Common myeloid progenitor, CD34-positive (primary cell): ENCODE measurements at places on chromosomes 2 and 18.
A peak's percentile ranks its signal among the peaks of the same experiment; 100 is the strongest.

DNA sequence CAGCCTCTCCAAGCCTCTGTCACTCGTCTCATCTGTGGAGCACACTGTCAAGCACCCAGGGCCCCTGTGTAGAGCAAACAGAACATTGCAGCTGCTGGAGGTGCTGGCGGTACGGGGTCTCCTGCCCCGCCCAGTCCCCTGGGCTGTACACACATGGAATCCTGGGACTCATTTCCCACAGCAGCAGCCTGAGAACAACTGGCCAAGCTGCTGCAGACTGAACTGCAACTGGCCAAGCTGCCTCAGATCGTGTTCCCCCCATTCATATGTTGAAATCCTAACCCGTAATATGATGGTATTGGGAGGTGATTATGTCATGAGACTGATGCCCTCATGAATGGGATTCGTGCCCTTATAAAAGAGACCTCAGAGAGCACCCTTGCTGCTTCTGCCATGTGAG lies 130.5 kb downstream of the NCK2 start:
- no peak overlapping the region for H3K4me3 ChIP-seq
- DNase-seq: no peak
- no peaks in the 10 kb centered on the region for H3K4me1 ChIP-seq
- peaks cover 35% of the 10 kb centered on the region for H3K36me3 ChIP-seq
- no peak overlapping the region for H3K27ac ChIP-seq

GRCh38 chr2:28085201-28085600 lies 194.7 kb downstream of the BABAM2 start:
- no peaks in the 10 kb centered on the region for H3K27me3 ChIP-seq
- H3K36me3 ChIP-seq: no peaks in the 10 kb centered on the region
- DNase-seq: no peak
- no peak overlapping the region for H3K27ac ChIP-seq

DNA sequence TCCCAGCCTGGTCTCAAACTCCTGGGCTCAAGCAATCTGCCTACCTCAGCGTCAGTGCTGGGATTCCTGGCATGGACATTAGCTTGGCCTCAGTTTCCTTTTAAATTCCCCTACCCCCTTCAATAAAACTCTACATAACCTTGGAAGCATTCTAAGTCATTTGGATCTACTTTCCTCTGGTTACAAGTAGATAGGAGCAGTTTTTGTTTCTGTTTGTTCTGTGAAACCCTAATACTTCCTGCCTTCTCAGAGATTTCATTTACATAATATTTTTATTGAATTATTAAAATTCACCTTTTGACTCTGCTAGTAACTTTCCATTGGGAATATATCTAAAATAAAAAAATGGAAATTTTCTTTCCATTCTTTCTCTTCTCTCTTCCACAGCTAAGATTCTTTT lies 25.9 kb downstream of the GIGYF2 start:
- H3K27me3 ChIP-seq: no peaks in the 10 kb centered on the region
- DNase-seq: no peak
- no peak overlapping the region for H3K4me3 ChIP-seq
- no peak overlapping the region for H3K27ac ChIP-seq

DNA sequence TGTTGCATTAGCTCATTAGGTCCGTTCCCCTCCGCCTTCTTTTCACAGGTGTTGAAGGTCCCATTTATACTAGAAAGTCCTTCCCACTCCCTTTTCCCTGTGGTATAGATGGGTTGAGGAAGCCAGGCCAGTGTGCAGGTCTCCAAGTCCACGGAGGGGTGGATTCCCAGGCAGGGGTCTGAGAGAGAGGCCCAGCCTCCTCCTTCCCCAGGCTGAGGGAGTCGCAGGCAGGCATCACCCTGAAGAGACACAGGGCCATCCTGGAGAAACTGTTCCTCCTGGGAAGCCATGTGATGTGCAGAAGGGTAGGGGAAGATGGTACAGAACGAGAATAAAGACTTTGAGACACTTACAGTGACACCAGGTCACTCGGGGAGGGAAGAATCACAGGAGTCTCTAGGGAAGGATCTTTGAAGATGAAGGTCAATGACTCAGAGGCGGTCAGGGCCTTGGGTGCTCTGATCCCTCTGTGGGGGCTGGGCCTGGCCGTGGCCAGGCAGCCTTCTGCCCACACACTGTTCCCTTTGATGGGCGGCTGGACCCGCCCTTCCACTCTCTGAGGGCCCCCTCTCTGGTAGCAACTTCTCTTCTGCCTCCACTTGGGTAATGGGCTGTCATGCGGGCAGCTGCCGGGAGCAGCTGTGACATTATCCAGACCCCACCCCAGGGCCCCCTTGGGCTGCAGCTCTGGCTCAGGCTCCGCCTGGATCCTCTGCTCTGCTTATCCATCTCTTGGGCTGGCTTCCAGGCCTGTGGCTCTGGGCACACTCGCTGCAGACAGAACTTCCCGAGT lies 45.1 kb downstream of the RHOB start:
- H3K4me3 ChIP-seq: no peak overlapping the region
- no peaks in the 10 kb centered on the region for H3K36me3 ChIP-seq
- DNase-seq: no peak
- no peaks in the 10 kb centered on the region for H3K27me3 ChIP-seq
- H3K27ac ChIP-seq: no peak overlapping the region

- no peak for DNase-seq
- H3K27ac ChIP-seq: no peak overlapping the region
- no peaks in the 10 kb centered on the region for H3K36me3 ChIP-seq
- no peaks in the 10 kb centered on the region for H3K4me1 ChIP-seq
- H3K4me3 ChIP-seq: no peak overlapping the region
- no peaks in the 10 kb centered on the region for H3K27me3 ChIP-seq
These were observed 4.5 kb downstream of the SLC14A1 start for GRCh38 chr18:45728336-45729010.

GRCh38 chr2:117856415-117857210 lies 42.1 kb downstream of the DDX18 start:
- peaks cover 3% of the 10 kb centered on the region for H3K27me3 ChIP-seq
- no peak overlapping the region for H3K4me3 ChIP-seq
- no peak overlapping the region for H3K27ac ChIP-seq
- no peak for DNase-seq
- H3K36me3 ChIP-seq: no peaks in the 10 kb centered on the region

GRCh38 chr2:16523711-16524110 lies 141.9 kb downstream of the CYRIA start:
- no peaks in the 10 kb centered on the region for H3K4me1 ChIP-seq
- no peak for DNase-seq
- H3K27ac ChIP-seq: no peak overlapping the region
- H3K4me3 ChIP-seq: no peak overlapping the region

- peaks cover 18% of the 10 kb centered on the region for H3K4me1 ChIP-seq
- H3K27me3 ChIP-seq: no peaks in the 10 kb centered on the region
- H3K4me3 ChIP-seq: no peak overlapping the region
- no peak overlapping the region for H3K27ac ChIP-seq
- peak; percentile 45 for DNase-seq
- H3K36me3 ChIP-seq: no peaks in the 10 kb centered on the region
These were observed 69.6 kb downstream of the APLF start for GRCh38 chr2:68537011-68537410.

DNA sequence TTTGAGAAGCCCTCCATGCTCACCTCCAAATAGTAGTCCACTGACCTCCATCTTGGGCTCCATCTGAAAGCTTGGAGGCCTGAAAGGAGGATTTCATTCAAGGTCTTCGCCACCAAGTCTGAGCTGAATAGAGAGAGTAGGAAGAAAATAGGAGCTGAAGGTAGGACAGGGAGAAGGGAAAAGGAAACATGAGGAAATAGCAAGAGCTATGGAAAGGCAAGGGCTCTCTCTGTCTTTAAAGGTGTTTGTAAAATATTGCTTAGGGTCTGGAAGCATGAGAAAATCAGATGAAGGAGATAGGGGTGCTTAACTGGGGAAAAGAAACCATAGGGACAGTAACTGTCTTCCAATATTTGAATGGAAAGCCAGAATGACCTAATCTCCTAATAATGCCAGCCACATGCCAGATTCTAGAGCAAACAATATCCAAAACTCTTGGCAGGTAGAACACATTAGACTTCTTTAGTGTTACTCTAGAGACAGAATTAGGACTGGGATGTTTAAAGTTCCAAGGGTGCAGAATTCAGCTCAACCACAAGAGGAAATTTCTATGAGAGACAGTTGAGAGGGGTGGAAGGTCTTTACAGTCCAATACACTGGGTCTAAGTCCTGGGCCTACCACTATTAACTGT lies 67.4 kb downstream of the NAB1 start:
- peaks cover 2% of the 10 kb centered on the region for H3K4me1 ChIP-seq
- no peaks in the 10 kb centered on the region for H3K27me3 ChIP-seq
- no peaks in the 10 kb centered on the region for H3K36me3 ChIP-seq
- H3K4me3 ChIP-seq: no peak overlapping the region
- H3K27ac ChIP-seq: no peak overlapping the region

DNA sequence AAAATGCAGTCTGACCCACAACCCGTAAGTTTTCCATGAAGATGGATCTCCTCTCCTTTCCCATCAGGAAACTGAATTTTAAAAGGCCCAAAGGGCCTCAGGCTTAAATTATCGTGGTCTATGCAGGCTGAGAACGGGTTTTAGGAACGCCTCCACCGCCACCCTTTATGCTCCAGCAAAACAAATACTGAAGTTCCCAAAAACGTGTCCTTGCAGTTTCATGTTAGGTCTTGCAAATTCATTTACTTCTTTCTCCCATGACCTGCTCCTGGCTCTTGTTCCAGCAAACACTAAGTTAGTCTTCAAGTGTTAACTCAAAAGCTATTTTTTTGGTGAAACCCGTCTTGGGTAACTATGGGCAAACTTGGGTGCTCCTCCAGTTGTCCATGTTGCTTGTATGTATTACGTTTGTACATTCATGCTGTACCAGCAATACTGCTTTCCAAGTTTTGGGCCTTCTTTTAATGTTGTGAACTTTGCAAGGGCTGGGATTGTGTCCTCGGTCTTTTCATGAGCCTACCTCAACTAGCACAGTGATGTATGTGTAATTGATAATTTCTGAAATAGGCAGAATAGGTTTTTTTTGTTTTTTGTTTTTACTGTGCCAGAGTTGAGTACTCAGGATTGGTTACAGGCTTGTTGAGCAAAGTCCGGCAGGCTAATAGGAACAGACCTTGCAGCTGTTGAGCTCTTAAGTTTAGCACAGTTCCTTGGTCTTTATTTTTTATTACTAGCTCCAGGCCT lies 1.8 kb upstream of the RNF149 start:
- H3K27ac ChIP-seq: no peak overlapping the region
- no peak overlapping the region for H3K4me3 ChIP-seq
- H3K27me3 ChIP-seq: no peaks in the 10 kb centered on the region
- no peak for DNase-seq
- H3K36me3 ChIP-seq: peaks cover 9% of the 10 kb centered on the region

DNA sequence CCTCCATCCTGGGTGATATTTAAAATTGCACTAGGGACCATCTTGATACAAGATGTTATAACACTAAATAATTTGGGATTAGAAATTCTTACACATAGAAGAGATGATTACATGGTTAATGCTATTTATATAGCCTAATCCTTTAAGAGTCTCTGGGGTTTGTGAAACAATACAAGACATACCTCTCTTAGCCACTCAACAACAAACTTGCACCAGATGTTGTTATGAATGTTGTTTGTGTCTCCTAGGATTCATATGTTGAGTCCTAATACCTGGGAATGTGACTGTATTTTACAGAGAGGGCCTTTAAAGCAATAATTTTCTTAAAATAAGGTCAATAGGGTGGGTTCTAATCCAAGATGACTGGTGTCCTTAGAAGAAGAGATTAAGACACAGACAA lies 678.3 kb downstream of the NYAP2 start:
- H3K4me1 ChIP-seq: no peaks in the 10 kb centered on the region
- H3K27ac ChIP-seq: no peak overlapping the region
- no peaks in the 10 kb centered on the region for H3K27me3 ChIP-seq
- no peaks in the 10 kb centered on the region for H3K36me3 ChIP-seq

DNA sequence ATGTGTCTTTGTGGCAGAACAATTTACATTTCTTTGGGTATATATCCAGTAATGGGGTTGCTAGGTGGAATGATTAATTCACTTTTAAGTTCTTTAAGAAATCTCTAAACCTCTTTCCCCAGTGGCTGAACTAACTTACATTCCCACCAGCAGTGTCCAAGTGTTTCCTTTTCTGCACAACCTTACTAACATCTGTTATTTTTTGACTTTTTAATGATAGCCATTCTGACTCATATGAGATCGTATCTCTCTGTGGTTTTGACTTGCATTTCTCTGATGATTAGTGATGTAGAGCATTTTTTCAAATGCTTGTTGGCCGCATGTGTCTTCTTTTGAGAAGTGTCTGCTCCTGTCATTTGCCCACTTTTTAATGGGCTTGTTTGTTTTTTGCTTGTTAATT lies 43.1 kb upstream of the PTH2R start:
- H3K4me1 ChIP-seq: peaks cover 24% of the 10 kb centered on the region
- no peak overlapping the region for H3K4me3 ChIP-seq

- H3K27ac ChIP-seq: no peak overlapping the region
- DNase-seq: no peak
- no peaks in the 10 kb centered on the region for H3K36me3 ChIP-seq
- no peak overlapping the region for H3K4me3 ChIP-seq
These were observed 103.5 kb upstream of the TRIB2 start for GRCh38 chr2:12613137-12613835.

DNA sequence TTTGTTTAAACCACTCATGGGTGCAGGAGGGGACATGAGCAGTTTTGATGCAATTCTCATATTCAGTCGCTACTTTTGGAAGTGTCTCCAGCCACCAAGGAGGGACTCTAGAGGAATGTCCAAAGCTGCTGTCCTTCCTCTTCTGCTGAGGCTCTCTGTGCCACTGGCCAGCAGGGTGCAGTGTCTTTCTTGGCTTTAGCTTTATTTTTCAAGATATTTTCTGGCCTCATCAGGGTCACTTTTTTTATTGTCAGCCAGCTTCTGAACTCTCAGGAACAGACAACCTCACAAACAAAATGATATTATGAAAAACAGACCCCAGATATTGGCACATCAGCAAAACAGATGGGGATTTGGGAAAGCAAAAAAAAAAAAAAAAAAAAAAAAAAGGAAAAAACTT lies 289.3 kb upstream of the ZSWIM2 start:
- H3K27ac ChIP-seq: no peak overlapping the region
- peak; percentile 47 for DNase-seq
- H3K4me3 ChIP-seq: no peak overlapping the region
- peaks cover 8% of the 10 kb centered on the region for H3K4me1 ChIP-seq
- no peaks in the 10 kb centered on the region for H3K36me3 ChIP-seq

- no peaks in the 10 kb centered on the region for H3K27me3 ChIP-seq
- no peak overlapping the region for H3K27ac ChIP-seq
- no peaks in the 10 kb centered on the region for H3K4me1 ChIP-seq
- H3K4me3 ChIP-seq: no peak overlapping the region
- no peak for DNase-seq
These were observed 134.6 kb upstream of the REG3G start for GRCh38 chr2:78890935-78891334.

DNA sequence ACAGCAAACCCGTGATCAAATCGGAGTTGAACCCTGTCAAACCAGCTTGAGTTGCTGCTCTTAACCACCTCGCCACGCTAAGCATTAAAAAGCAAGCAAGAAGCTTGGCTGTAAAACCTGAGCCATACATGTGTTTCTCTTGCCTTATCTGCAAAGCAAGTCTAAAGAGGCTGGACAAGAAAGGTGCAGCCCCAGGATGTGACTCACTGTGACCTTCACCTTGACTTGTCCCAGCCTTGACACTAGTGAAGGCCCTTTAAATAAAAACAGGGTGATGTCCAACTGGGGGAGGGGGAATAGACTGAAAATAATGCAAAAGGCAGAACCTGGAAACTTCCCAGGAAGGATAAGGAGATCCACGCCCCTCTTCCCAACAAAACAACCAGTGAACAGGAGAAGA lies 127.6 kb upstream of the NPAS2 start:
- H3K4me3 ChIP-seq: no peak overlapping the region
- H3K4me1 ChIP-seq: no peaks in the 10 kb centered on the region
- no peaks in the 10 kb centered on the region for H3K36me3 ChIP-seq
- no peak overlapping the region for H3K27ac ChIP-seq
- no peak for DNase-seq

GRCh38 chr2:72685638-72686213 lies 140.1 kb downstream of the EXOC6B start:
- H3K4me3 ChIP-seq: no peak overlapping the region
- H3K27ac ChIP-seq: no peak overlapping the region
- H3K36me3 ChIP-seq: no peaks in the 10 kb centered on the region
